ENCODE measurements at places on chromosomes 5 and 9.

- H3K36me3 ChIP-seq, result peaks cover 4% of the 10 kb centered on the region
- no peak for DNase-seq
- no peak overlapping the region for H3K4me3 ChIP-seq
- H3K27ac ChIP-seq, result no peak overlapping the region
- H3K4me1 ChIP-seq, result no peaks in the 10 kb centered on the region
- peaks cover 69% of the 10 kb centered on the region for H3K27me3 ChIP-seq
Observed at GRCh38 chr5:88698290-88698689, 184.7 kb downstream of the MEF2C start.

DNA sequence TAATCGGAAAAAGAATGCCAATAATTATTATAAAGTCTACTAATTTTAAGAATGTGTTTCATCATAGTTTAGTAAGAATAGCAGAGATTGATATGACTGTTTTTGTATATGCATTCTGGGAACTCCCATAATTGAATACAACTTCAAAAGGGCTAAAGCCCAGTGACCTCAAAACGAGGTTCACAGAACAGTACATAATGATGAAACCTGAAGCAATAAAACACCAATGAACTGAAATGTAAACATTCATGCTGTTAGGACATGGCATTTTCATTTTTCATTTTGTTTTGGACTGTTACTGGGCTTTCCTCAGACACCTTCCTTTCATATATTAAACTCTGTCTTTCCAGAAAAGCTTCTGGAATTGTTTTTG lies 684 bp upstream of the JMY start:
- no peak for DNase-seq
- peak overlapping the region; percentile 93 for H3K27ac ChIP-seq
- H3K4me3 ChIP-seq, result peak overlapping the region; percentile 93
- peaks cover 14% of the 10 kb centered on the region for H3K4me1 ChIP-seq

GRCh38 chr9:93110311-93110855 lies 14.4 kb downstream of the CARD19 start:
- H3K27ac ChIP-seq, result no peak overlapping the region
- no peak overlapping the region for H3K4me3 ChIP-seq
- H3K27me3 ChIP-seq, result no peaks in the 10 kb centered on the region
- peaks cover 27% of the 10 kb centered on the region for H3K4me1 ChIP-seq

GRCh38 chr5:111251921-111252320 lies 27.7 kb downstream of the CAMK4 start:
- H3K36me3 ChIP-seq, result peaks cover 16% of the 10 kb centered on the region
- H3K4me3 ChIP-seq, result peak overlapping the region; percentile 13
- peak overlapping the region; percentile 9 for H3K27ac ChIP-seq
- peaks cover 38% of the 10 kb centered on the region for H3K4me1 ChIP-seq

- no peak overlapping the region for H3K4me3 ChIP-seq
- H3K36me3 ChIP-seq, result peaks cover 52% of the 10 kb centered on the region
- no peak overlapping the region for H3K27ac ChIP-seq
Observed at GRCh38 chr5:140481758-140482157, 65.7 kb upstream of the EIF4EBP3 start.

GRCh38 chr5:97192580-97193354 lies 9.7 kb upstream of the RIOK2 start:
- DNase-seq, result no peak
- no peak overlapping the region for H3K27ac ChIP-seq
- H3K27me3 ChIP-seq, result peaks cover 16% of the 10 kb centered on the region
- H3K36me3 ChIP-seq, result peaks cover 3% of the 10 kb centered on the region
- no peak overlapping the region for H3K4me3 ChIP-seq

- no peaks in the 10 kb centered on the region for H3K27me3 ChIP-seq
- DNase-seq, result no peak
- peak overlapping the region; percentile 10 for H3K27ac ChIP-seq
- no peaks in the 10 kb centered on the region for H3K4me1 ChIP-seq
- H3K36me3 ChIP-seq, result peaks cover 4% of the 10 kb centered on the region
Observed at GRCh38 chr5:59058969-59059687, 476.3 kb downstream of the RAB3C start.

DNA sequence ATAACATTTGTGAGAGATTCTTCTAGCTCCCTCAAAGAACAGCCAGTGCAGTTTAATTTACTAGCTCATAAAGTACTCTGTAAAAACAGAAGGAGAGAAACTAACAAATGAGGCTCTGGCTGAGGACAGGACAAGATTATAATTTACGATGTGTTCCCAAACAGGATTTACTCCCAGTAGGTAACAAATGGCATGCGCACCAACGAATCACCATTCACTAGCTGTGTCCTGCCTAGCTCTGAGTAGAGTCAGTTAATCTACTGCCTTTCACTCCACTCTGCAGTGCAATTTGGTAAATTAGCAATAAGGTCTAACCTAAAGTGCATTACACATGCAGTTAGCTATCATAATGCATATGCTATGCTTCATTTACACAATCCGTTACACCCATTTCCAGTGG lies 497.4 kb upstream of the CCNG1 start:
- H3K36me3 ChIP-seq, result no peaks in the 10 kb centered on the region
- H3K4me3 ChIP-seq, result no peak overlapping the region
- H3K27ac ChIP-seq, result no peak overlapping the region

Measured in effector memory CD8-positive, alpha-beta T cell (primary cell).